ENCODE measurements at places on chromosomes 12 and 14.

- DNase-seq, result no peak
These were observed 1.1 kb upstream of the DEGS2 start for GRCh38 chr14:100160534-100160916.

DNA sequence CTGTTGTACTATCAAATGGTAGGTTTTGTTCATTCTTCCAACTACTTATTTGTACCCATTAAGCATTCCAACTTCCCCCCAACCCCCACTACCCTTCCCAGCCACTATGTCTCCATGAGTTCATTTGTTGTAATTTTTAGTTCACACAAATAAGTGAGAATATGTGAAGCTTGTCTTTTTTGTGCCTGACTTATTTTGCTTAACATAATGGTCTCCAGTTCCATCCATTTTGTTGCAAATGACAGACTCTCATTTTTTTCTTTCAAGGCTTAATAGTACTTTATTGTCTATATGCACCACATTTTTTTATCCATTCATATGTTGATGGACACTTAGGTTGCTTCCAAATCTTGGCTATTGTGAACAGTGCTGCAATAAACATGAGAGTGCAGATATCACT, 86.2 kb downstream of the ALG10B start:
- no peak for DNase-seq

DNA sequence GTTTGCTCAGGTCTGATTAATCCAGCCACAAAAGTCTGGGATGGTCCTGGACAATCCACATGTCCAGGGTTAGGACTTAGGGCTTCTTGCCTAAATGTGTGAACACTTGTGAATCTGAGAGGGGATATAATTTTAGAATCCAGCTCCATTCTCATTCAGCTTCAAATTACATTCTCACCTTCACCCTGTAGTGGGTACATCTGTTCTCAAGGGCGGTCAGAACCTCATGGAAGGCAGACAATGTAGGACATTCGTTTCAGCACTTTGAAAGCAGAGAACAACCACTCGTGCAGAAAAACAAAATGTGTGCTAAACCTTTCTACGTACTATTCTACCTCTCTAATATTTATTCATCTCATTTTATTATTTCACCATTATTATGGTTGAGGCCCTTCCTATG, 1.2 kb downstream of the TMEM229B start:
- no peak for DNase-seq

GRCh38 chr12:54412786-54413185, 6.3 kb downstream of the ITGA5 start:
- no peak for DNase-seq

GRCh38 chr14:39768589-39768988, 336.4 kb upstream of the FBXO33 start:
- DNase-seq, result no peak

GRCh38 chr12:132049876-132050275, 94.2 kb downstream of the DDX51 start:
- DNase-seq, result no peak

GRCh38 chr14:66752109-66752508, 244.2 kb downstream of the GPHN start:
- no peak for DNase-seq

GRCh38 chr12:5307065-5307464, 124.8 kb upstream of the NTF3 start:
- no peak for DNase-seq

GRCh38 chr12:20194171-20194570, 174.2 kb upstream of the PDE3A start:
- DNase-seq, result no peak

DNA sequence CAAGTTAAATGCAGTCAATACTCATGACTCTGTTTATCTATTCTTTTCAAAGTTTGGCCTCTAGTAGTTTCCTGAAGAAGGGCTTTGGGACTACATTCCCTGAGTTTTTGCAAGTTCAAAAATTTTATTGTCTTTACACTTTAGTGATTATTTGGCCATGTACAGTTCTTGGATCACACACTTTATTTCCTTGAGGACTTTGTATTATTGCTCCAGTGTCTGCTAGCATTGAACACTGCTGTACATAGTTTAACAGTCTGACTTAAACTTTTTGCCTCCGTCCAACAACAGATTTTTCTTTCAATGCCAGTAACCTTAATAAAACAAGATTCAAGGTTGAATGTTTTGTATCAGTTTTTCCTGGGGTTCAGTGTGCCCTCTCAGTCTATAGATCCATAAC, 132.3 kb downstream of the DERA start:
- DNase-seq, result no peak

DNA sequence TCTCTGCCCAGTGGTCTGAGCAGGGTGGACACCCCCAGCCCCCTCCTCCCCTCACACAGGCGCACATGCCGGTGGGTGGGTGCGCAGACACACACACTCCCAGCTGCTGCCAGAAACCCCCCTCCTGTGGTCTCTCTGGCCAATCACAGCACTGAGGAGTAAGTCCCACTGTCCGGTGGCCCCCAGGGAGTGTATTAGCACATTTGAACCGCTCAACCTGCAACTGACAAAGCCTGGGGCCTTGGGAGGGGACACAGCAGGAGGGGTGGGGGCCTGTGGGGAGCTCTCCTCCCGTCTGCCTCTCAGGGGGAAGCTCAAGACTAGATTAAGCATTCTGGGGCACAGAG, 11.7 kb downstream of the FIGNL2 start:
- DNase-seq, result no peak

DNA sequence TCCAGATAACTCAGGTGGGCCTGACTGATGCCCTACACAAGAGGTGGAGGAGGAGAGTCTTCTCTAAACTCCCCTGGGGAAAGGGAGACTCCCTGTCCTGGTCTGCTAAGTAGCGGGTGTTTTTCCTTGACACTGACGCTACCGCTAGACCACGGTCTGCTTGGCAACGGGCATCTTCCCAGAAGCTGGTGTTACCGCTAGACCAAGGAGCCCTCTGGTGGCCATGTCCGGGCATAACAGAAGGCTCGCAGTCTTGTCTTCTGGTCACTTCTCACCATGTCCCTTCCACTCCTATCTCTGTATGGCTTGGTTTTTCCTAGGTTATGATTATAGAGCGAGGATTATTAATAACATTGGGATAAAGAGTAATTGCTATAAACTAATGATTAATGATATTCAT, 965.5 kb downstream of the TMEM121 start:
- no peak for DNase-seq

- no peak for DNase-seq
These were observed 24.0 kb downstream of the CCDC85C start for GRCh38 chr14:99579903-99580571.

DNA sequence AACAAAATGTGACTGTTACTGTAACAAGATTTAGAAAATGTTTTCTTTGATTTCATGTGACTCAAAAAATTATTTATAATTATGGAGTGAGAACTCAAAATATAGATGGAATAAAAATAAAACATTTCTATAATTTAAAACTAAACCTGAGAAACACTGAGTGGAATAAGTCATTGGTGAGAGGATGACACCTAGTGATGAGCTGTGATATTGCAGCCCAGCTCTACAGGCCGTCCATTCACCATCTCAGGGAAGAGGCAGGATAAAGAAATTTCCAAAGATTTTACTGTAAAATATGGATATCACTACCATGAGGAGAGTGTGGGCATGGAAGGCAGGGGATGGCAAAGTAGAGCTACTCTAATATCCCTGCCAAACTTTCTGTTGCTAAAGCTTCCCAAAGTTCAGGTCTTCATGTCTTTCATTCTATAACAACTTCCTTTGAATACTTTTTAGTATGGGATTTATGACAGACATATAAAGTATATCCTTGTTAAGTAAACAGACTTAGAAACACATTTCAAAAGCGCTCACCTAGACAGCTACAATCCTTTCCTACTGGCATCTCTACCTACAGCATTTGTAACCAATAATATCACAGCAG, 308.0 kb downstream of the ITPR2 start:
- DNase-seq, result no peak

- DNase-seq, result no peak
These were observed 13.8 kb downstream of the NFKBIA start for GRCh38 chr14:35390577-35391387.

GRCh38 chr14:71532790-71533189, 399.4 kb upstream of the RGS6 start:
- DNase-seq, result no peak

DNA sequence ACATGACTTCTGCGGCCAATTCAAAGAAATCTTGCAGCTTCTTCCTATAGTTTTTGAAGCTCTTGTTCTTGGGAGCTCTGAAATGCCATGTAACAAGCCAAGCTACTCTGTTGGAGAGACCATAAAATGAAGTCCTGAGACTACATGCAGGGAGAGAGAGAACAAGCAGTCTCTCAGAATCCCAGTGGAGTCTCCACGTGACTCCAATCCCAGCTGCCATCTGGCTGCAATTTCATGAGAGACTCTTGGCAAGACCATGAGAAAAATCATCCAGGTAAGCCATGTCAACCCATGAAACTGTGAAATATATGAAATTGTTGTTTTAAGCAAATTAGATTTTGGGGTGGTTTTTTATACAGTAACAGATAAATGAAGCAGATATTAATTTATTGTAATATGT, 54.4 kb downstream of the KLRG1 start:
- DNase-seq, result no peak

GRCh38 chr12:54385251-54385914, 850 bp upstream of the ZNF385A start:
- no peak for DNase-seq

DNA sequence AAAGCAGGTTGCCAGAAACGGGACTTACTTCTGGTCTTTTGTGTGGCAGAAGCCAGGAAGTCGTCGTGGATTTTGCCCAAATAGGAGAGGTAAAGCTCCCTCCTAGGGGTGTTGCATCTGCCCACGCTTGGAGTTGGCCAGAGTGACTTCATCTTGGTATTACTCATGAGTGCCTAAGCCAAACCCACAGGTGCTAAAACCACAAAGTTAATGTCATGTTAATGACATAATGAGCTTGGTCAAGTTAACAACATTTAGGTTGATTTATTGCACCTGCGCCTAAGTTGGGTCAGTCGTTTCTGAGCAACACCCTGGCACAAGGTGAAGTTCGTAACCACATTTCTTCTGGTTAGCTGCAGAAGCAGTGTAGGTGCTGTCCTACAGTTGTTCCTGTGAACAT, 225.2 kb downstream of the FUT8 start:
- peak; percentile 27 for DNase-seq

DNA sequence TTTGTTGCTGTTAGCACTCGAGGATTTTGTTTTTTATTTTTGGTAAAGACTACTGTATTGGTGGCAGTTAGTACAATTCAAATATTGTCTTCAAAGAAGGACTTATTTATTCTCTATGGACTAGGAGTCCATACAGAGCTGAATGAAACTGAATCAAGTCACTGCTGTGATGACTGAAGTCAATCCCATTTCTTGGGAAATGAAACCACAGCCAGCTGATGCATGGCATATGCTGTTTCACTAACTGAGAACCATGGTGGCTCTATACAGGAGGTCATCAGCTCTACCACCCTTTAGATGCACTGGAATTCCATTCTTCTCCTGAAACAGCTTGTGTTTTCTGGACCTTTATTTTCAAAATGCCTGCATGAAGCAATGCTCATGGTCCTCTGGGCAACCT, 22.2 kb downstream of the VTI1B start:
- no peak for DNase-seq

GRCh38 chr14:89563471-89563870, 146.4 kb upstream of the FOXN3 start:
- no peak for DNase-seq

DNA sequence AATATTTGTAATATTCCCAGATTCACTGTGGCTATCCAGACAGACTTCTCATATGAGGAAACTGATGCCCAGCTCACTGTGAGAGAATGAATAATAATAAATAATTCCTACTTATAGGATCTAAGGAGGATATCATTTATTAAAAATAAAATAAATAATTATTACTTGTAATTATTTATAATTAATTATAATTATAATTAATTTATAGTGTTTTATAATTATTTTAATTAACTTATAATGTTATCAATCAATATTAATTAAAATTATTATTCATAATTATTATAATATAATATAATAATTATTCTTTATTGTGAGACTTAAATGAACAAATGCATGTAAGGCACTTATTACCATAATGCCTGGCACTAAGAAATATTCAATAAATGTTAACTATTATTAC, 192.8 kb downstream of the GALC start:
- DNase-seq, result no peak

GRCh38 chr12:107564946-107565345, 120.7 kb upstream of the PWP1 start:
- no peak for DNase-seq

DNA sequence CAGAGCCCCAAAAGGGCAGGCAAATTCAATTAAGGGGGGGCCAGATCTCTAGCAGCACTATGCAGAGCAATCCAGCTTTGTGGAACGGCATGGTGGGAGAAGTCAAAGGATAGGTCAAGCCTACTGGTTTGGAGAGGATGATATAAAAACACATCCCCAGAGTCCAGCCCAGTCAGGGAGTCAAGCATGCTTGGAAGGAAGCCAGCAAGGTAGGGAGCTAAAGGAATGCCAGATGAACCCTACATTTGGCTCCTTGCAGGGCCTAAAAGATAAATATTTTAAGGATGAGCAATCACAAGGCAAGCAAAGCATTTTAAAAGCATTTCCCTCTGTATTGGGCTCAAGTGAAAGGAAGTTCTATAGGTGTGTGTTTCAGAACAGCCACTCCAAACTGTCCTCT, 21.4 kb downstream of the KCTD10 start:
- DNase-seq, result no peak

DNA sequence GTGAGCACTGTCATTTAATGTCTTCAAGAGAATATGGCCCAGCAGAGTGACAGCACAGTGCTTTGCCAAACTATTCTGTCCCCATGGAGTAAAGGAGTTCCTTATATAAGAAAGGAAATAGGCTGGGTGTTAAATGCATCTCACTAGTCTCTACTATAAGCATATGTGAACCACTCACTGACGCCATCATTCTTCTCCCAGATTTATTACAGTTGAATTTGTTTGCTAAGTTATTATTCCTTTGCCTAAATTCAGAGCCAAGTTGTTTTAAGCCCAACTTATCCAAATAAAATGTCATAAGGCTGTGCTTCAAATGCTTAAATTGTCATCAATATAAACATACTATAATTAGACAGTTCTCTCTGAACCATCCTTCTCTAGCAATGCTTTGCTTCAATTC, 151.6 kb downstream of the KCNA5 start:
- DNase-seq, result no peak

DNA sequence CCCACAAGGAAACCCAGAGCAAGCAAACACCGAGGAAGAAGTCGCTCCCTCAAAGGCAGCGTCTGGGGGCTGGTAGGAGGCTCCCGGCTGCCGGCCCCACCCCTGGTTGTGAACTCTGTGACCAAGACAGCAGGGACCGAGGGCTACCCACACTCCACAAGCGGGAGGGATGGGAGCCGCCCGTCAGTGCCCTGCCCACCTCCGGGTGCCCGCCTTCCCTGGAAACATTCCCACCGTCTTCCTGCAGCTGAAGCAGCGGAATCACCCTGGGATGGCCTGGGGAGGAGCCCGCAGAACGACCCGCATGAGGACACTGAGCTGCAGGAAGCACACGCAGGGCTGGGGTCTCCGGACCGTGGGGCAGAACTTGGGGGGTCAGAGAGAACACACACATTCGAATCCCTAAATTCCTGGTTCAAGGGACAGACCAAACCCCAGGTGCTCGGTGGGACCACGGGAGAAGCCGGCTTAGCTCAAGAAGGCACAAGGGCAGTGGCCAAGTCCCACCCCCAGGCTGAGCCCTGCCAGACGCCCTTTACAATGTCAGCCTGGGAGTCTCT, 33.5 kb upstream of the C14orf180 start:
- no peak for DNase-seq

Measured in stimulated activated naive CD4-positive, alpha-beta T cell treated with Interleukin-2 at 50 U/mL for 16 hours (primary cell).